ENCODE measurements at places on chromosomes 12 and 14.

- DNase-seq: no peak
These were observed 178.0 kb upstream of the CAND1 start for GRCh38 chr12:67091204-67091603.

- no peak for DNase-seq
These were observed 8.5 kb upstream of the LTBP2 start for GRCh38 chr14:74620497-74620921.

DNA sequence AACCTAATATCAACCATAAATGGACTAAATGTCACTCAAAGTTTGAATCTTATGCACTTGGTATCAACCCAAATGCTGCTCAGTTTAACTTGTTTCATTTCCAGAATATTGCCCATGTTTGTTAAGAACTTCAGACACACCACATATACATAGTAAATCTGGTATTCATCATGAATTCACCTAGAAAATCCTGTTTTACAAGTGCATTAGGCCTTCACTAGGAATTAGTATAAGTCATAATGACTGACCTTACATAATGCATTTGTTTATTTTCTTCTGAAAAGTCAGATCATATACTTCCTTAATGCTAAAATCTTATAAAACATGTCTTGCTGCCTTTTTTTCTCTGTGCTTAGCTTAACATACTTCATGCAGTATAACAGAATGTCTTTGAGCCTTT is 66.1 kb downstream of the ABCD2 start:
- no peak for DNase-seq

GRCh38 chr12:90390947-90391346 is 564.0 kb downstream of the CCER1 start:
- no peak for DNase-seq

DNA sequence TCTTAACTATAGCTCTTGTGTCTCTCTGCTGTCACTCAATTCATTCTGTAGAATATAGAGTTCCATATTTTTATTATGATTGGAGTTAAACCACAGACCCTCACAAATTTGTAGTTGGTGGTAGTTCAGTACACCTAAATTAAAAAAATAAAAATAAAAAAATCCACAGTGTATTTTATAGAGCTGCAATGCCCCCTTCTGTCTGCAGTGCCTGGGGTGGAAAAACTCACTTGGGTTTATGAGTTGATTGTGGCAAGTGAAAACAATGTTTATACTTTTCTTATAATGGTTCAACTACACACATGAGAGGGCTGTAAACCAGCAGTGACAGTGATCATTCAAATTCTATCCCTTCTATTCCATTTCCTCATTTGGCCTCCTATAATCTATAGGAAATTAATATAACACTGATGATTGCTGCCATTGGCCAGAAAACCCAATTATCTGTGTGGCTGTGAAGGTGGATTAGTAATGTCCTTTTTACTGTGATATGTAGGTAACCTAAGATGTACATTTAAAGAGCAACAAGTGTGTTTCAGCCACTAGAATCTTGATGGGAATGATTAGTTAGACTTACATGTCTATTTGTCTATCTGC is 166.9 kb upstream of the LRIG3 start:
- no peak for DNase-seq

DNA sequence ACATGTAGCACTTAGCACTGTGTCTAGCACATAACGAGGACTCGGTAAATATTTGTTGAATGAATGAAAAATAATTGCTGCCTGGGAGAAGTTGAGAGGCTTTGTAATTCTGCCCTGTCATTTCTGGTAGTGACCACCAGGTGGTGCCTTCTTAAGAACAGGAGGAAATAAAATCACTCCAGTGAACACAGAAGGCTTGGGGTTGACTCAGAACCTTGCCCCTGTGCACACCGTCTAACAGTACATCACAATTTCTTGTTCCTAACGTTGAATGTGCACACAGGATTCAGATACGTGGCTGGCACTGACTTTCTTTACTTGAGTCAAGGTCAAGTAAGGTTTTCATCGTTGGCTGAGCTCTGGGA is 91.8 kb downstream of the RGS6 start:
- no peak for DNase-seq

DNA sequence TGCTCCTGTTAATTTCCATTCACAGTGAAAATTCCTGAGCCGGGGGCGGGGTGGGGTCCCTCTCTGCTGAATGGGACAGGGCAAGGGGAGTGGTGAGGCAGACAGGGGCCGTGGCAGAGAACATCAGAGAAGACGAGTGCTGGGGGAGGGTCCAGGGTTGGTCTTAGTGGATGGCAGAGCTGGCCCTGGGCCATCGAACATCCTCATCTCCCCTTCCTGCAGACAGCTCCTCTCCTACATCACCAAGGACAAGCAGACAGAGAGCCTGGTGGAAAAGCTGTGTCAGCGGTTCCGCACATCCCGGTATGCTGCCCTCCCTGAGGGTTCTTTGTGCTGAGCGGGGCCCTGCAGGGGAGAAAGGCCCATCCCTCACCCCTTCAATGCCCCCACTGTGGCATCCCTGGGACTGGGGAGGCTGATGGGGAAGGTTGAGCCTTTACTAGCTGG is 5.0 kb upstream of the GAPDH start:
- no peak for DNase-seq

DNA sequence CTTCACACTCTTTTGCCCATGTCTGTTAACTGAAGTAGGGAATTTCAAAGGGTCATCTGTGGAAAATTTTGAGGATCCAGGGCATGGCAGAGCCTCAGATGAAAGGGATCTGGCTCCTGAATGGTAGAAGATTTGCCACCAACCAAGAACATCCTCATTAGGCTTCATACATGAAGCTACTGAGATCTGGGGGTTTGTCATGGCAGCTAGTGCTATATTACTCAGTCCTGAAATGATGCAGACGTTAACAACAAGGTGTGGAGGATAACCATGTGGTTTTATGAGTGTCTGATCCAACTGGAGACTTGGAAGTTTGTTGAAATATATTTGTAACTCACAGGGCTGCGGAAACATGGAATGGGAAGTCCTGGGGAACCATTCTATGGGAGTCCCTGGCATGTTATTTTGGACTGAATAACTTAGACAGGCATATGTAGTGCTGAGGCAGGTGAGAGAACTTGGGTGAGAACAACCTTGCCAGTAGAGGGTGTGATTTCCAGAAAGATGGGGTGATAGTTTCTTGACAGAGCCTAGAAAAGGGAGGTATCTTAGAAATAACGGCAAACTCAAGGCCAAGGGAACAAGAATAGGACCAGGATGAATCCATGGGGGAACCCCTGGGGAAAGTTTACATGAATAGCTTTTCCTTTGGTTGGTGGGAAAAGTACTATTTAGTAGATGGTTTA is 42.0 kb upstream of the C12orf75 start:
- DNase-seq: no peak

DNA sequence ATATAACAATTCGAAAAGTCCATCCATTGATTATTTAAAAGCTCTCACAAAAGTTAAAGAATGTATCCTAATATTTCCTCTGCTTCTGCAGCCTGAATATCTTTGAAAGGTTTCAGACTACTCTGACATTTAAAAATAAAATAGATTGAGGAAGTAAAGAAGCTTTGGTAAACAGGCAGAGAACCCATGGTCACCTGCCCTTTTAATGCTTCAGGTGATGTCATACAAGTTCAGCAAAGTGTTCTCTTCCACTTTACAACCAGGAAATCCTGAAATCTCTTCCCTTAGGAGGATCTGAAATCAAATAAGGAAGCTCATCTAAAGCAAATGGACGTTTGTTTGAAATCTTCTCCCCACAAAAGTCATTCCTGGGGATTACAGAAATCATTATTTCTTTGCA is 322.4 kb downstream of the PDZRN4 start:
- DNase-seq: no peak

GRCh38 chr14:20578784-20579502 is 8.9 kb downstream of the RNASE11 start:
- DNase-seq: no peak

GRCh38 chr12:76018672-76019071 is 12.9 kb downstream of the PHLDA1 start:
- no peak for DNase-seq

DNA sequence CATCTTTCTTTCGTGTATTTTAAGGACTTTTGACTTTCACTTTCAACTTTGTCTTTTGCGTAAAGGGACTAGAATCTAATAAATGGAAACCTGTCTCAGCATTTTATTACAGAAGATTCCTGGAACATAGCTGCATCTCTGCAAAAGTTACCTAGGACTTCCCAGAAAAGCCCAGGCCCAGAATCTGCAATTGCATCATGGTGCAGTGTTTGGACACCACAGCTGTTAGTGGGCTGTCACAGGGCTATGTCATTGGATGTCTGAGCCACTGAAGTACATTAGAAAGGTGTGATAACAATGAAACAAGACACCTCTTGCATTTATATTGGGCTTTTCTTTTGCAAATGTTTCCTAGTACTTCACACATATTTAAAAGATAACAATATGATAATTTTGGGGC is 199.9 kb upstream of the IGF1 start:
- no peak for DNase-seq

DNA sequence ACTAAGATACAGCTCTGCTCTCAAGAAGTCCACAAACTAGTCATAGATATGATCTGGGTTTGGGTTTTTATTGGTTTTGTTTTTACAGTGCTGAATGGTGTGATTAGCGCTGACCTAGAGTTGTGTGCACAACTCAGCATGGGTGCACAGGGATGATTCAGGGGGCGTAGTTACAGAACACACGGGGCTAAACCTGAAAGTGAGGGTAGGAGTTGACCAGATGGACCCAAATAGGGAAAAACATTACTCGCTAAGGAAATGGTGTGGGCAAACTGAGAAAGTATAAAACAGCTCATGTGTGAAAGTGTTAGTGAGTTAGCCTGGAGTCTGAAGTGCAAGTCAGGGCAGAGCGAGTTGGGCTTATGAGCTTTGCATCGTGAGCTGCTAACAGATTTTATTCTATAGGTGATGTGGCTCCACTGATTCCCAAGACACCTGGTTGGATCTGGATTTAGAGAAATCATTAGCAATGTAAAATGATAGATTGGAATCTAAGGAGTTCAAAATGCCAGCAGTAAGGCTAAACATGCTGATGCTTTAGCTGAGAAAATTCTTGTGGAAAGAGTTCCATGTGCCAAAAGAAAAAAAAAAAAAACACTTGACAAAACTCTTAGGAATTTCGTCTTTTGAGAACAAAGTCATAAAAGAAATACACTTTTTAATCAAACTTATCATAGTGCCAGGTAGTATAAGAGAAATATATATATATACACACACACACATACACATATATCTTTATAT is 134.9 kb downstream of the SLC5A8 start:
- no peak for DNase-seq

GRCh38 chr12:100995771-100996170 is 201.2 kb downstream of the ANO4 start:
- DNase-seq: no peak

DNA sequence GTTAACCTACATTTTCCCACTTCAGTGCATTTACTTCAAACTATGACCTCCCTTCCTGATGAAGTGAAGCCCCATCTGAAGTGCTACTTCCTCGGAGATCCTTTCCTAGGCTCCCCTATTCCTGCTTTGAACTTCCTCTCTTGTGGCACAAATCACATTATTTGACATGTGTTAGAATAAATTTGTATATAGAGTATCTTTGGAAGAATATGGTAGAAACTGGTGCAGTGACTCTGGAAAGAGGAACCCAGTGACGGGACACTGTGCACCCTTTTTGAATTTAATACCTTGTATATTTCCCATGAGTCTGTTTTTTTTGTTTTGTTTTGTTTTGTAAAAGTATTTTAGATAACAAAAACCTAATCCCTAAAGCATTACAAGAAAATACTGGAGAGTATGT is 66.4 kb upstream of the SRSF5 start:
- no peak for DNase-seq

- DNase-seq: no peak
These were observed 190.7 kb downstream of the BCL11B start for GRCh38 chr14:99081156-99081765.

DNA sequence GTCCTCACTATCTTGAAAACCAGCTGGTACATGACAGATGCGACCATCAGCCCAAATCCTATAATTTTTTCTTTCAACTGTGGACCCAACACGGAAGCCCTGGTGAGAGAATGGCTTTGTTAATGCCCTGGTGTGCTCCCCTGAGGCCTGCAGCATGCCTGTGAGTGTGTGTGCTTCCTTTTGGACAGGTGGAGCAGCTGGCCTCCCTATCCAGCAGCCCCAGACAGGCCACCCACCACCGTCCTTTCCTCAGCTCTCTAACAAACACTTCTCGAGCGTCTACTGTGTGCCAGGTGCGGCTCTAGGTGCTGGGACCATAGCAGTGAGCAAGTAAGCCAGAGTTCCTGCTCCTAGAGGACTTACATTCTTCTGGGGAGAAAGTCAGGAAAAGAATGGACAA is 78.9 kb upstream of the GZMB start:
- no peak for DNase-seq

DNA sequence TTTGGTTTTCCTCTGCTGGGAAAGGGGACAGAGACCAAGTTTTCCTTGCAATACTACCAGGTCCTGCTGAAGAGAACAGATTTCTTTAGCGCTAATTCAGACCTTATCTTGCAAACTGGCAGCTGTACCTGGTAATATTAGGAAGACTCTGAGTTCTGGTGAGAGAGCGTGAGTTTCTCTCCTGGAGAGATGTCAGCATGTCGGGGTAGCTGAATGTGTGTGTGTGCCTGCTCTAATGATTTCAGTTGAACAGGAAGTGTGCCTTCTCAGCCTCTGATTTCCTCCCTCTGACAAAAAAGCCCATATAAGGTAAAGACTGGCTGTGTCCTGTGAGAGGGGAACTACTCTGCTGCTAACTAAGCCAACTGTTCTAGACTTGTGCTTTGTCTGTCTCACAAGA is 10.3 kb upstream of the ERP27 start:
- peak; percentile 17 for DNase-seq

Data from activated T-cell treated with anti-CD3 and anti-CD28 coated beads for 1 hour (primary cell).